ENCODE measurements at places on chromosomes 5 and 9.

DNA sequence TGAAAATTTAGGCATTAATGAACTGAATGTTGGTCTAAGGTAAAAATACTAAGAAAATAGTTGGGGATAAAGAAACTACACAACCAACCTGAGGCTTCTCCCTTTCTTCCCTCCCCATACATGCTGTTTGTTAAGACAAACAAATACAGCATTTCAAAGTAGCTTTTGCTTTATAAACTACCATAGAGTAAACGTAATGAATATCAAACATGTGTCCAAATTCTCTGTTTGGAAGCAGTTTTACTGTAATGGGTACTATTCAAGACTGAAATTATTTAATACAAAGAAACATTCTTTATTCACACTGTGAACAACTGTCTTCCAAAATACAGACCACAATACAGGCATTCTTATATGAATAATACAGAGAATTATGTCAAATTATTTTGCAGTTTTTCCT lies 52.0 kb downstream of the SLC44A1 start:
- no peak for DNase-seq

DNA sequence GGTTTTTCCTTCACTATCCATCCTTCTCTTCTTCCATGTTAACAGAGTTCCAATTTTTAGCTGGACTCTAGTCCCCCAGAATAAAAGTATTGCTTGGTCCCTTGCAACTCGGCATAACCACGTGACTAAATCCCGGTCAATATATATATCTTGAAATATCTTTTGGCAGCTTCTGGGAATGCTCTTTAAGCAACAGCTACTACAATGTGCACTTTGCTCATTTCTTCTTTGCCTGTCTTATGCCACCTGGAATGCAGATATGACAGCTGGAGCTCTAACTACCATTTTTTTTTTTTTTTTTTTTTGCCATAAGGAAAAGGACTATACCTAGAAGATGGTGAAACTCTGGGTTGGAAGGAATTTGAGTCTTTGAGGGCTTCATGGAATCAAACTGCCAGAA lies 82.6 kb downstream of the GCNT4 start:
- DNase-seq, result no peak

DNA sequence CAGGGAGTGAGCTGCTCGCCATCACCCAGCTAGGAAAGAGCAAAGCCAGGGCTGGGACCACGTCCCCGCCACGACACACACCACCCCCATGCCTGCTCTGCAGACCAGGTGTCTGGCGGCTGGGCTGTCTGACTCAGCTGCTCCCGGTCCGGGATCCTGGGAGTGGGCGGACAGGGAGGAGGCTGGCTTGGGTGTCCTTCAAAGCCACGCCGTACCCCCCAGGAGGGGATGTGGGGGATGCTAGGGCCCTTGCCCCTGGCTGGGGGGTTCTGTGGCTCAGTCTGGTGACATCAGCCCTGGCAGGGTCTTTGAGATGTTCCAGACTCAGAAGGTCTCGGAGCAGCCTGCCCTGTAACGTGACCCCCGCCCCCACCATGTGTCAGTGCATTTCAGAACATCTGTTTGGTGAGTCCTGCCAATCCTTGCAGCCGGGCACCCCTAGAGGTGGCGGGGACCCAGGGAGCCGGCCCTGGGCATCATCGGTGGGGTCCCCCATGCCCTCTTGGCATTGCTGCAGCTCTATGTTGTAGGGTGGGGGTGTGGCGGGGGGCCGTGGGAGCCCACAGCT lies 62.3 kb downstream of the HMCN2 start:
- DNase-seq, result peak; percentile 74

- DNase-seq, result no peak
These were observed 1.7 kb upstream of the ABL1 start for GRCh38 chr9:130833031-130833990.

DNA sequence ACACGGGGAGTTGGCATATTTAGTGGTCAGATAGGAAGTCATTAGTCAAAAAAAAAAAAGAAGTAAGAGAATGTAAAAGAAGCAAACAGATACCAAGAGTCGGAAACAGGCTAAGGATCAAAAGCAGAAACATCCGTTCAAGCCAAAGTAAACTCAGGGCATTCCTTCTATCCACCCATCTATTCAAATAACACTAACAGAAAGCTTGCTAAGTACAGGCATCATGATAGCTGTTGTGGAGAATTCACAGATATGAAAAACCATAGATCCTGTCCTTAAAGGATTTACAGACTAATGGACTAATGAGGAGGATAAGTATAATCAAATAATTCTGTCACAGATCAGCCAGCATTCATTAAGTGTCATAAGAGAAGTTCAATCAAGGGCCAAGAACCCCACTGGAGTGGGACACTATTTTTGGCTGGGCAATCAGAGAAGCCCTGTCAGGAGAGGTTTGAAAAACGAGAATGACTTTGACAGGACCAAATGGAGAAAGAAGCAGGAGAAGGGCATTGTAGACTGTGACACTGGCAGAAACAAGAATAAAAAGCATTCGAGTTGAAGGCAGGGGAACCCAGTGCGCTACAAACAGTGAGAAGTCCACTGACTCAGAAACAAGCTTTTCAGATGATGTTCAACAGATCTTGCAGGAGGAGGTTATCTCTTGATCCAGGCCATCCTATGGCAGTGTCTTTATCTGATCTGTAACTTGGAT lies 154.2 kb upstream of the TSLP start:
- DNase-seq, result no peak

DNA sequence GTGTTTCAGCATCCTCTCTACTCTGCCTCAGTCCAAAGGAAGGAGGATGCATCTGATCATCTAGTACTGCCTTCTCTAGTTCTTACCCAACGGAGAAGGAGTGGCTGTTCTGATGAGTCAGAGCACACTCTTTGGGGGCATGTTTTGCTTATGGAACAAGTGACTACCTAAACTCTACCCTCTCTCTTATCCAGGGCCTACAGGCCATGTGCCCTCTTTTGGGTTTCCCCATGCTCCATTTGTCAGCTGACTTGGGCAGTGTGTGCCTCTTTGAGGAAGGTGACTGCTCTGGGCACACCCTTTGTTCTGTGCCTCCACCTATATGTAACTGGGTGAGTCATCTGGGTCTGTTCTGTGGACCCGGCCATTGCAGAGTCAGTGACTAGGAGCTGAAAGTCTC lies 89.6 kb upstream of the BNC2 start:
- DNase-seq, result no peak

DNA sequence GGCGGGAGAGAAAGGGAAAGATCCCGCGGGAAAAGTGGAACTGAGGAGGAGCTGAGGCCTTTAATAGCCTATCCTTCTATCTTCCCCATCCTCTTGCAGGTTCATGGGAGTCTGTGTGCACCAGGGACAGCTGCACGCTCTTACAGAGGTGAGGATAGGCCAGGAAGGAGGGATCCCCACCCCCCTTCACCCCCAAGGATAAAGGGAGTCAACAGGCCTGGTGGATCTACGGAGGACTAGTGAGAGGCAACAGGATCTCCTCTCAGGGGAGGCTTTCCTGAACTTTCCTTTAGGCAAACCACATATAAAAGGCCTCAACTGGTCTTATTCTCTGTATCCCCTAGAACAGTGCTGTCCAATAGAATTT lies 1.1 kb downstream of the TESK1 start:
- no peak for DNase-seq

DNA sequence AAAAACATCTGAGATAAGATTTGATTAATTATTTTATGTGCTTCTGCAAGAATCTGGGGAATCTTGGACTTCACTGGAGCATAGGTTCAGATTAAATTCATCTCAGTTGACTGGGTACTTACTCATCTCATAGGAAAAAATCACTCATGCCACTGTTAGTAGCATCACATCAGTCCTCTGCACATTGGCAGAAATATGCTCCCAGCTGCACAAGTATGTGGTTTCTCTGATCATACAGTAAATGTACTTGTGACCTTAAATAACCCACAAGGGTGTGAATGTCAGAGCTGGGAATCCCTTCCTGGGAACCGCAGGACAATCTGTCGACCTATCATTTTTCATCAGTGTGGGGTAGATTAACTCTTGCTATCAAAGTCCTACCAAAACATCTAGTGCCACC lies 203.7 kb upstream of the SLC24A2 start:
- no peak for DNase-seq

DNA sequence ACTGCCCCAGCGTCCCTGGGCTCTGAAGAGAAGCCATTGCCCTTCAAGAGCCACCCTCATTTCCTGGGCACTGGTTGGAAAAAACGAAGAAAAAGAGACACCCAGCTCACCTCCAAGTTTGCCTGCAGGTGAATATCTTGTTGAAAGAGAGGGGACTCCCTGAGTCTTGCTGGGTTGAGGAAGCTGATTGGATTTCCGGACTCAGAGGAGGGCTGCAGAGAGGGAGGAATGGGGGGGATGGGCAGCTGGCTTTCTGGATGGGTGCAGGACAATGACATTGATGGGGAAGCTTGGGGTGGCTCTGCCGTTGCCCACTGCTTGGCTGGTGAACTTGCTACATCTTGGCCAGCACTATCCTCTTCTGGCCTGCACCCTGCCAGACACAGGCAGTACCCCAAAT lies 31.0 kb upstream of the IER5L start:
- DNase-seq, result no peak

GRCh38 chr5:149863830-149864229 lies 80.8 kb downstream of the PDE6A start:
- DNase-seq, result no peak

DNA sequence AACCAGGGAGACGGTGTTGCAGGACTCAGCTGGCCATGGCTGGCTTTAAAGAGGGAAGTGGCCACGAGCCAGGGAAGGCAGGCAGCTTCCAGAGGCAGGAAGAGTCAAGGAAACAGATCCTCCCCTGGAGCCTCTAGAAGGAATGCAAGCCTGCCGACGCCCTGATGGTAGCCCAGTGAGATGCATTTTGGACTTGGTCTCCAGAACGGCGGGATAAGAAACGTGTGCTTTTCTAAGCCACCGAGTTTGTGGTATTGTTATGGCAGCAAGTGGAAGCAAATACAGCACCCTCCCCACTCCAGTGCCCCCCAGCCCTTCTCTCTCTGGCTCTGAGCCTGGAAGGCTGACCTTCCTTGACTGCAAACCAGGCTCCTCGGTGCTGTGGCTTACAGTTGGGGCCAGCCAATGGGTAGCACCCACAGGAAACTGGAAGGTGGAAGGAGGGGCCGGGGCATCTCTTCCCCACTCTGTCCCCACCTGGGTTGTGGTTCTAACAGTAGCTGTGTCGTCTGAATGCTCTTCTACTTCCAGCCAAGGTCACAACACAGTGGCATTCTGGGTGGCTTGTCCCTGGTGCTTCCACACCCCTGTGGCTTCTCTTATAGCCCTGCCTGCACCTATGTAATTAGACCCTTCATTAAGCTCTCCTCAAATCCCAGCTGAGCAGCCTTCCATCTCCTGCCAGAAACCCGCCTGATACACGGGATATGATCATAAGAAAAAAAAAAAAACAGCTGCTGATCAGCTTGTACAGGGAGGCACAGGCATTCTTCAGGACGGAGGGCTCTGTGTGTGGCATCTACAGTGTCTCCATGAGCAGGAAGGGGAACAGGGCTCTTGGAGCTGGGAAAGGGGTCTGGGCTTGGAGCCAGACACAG lies 29.9 kb upstream of the UNC5A start:
- DNase-seq, result no peak

GRCh38 chr9:98074115-98074990 lies 17.8 kb downstream of the NANS start:
- peak; percentile 52 for DNase-seq

DNA sequence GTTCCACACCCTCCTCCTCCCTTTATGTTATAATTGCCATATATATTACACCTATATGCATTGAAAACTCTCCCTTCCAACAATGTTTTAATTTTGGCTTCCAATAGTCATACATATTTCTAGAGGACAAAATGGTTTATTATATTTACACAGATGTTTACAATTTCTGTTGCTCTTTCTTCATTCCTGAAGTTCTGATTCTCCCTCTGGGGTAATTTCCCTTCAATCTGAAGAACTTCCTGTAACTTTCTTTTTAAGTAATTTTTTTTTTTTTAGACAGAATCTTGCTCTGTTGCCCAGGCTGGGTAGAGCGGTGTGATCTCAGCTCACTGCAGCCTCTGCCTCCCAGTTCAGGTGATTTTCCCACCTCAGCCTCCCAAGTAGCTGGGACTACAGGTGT lies 173.0 kb upstream of the MAP1B start:
- no peak for DNase-seq

GRCh38 chr5:29114331-29114768 lies 2076.0 kb upstream of the CDH9 start:
- DNase-seq, result no peak

GRCh38 chr5:97090944-97091343 lies 51.5 kb downstream of the LIX1 start:
- DNase-seq, result no peak

GRCh38 chr9:27460226-27461023 lies 63.7 kb upstream of the IFNK start:
- no peak for DNase-seq

DNA sequence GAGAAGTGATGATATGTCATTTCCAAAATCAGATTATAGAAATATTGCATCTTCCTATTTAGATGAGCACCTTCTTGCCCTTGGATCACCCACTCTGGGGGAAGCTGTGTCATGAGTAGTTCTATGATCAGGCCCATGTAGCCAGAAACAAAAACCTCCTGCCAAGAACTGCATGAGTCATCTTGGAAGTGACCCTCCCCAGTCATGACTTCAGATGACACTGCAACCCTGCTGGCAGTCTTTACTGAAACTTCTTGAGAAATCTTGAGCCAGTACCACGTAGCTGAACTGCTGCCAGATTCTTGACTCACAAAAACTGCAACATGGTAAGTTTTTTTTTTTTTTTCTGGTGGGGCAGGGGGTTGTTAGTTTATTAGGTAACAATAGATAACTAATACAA lies 439.6 kb upstream of the PTGER4 start:
- no peak for DNase-seq

DNA sequence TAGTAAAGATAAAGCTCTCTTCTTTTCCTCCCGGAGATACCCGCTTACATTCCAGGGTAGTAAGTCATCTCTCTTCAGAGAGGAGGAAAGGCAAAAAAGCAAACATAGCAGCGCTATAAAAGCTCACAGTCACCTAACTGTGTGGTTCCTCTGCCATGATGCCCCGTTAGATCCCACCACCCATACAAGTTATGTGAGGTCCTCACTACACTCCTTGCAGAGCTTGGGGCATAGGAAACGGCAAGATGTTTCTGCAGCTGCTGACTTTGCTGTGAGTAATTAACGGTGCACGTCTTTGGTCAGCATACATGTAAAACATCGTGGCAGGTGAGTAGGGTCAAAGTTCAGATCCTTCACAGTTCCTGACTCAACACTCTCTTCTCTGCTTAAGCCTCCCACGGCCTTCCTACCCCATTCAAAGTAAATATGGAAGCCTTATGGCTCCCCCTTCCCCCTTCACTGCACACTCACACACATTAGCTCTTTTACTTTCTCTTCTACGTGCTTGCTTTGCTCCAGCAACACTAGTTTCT lies 218.9 kb downstream of the DIRAS2 start:
- no peak for DNase-seq

Data from left ventricle myocardium superior (tissue), 1 donor.